ENCODE measurements at places on chromosomes 7 and 10. TPM values are rescaled to one million over a fixed set of nuclear protein-coding genes. Genes with fewer than 3 reads are reported as not detected.

The OR2A42 gene
- not detected for total RNA-seq

The GPC2 gene
- 3.6 TPM for total RNA-seq

The OGDHL gene
- 0.46 TPM for total RNA-seq

The ZNF22 gene
- total RNA-seq = 47.6 TPM

The GIMAP4 gene
- total RNA-seq = 72.0 TPM

The RBM48 gene
- total RNA-seq = 16.4 TPM

The AS3MT gene
- total RNA-seq = 1.2 TPM

The CAV2 gene
- not detected for total RNA-seq

The FAM237B gene
- not detected for total RNA-seq

The H2BK1 gene
- not detected for total RNA-seq

The SPDYE8 gene
- total RNA-seq = not detected

The GRIFIN gene
- total RNA-seq = not detected

The PRLHR gene
- total RNA-seq = not detected

The PON3 gene
- 0.32 TPM for total RNA-seq

The CALML5 gene
- not detected for total RNA-seq

The RNF133 gene
- total RNA-seq = not detected

The LLCFC1 gene
- total RNA-seq = not detected

The LOXL4 gene
- not detected for total RNA-seq

Data from activated naive CD8-positive, alpha-beta T cell treated with anti-CD3 and anti-CD28 coated beads for 36 hours (primary cell).